ENCODE measurements at places on chromosomes 3 and 15. TPM values are rescaled to one million over a fixed set of nuclear protein-coding genes. Genes with fewer than 3 reads are reported as not detected.

DNA sequence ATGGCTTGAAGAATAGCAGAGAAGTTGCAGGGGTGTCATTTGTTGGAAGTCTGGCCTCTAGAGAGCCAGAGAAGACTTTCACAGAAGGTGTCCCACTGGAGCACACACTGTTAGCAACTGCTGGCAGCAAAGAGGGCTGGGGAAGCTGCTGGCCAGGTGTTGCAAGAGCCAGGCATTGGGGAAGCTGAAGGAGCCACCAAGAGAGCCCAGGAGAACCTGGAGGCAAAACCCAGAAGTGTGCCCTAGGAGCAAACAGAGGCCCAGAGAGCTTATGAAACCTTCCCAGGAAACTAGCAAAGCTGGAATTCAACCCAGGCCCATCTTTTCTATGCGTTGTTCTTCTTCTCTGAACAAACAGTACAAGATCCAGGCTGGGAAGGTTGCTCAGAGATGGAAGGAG, 132.7 kb upstream of the TRIM42 start:
- no peaks in the 10 kb centered on the region for H3K36me3 ChIP-seq
- no peak overlapping the region for H3K27ac ChIP-seq
- H3K4me1 ChIP-seq = no peaks in the 10 kb centered on the region
- DNase-seq = no peak
- no peaks in the 10 kb centered on the region for H3K27me3 ChIP-seq
- no peak overlapping the region for H3K4me3 ChIP-seq

DNA sequence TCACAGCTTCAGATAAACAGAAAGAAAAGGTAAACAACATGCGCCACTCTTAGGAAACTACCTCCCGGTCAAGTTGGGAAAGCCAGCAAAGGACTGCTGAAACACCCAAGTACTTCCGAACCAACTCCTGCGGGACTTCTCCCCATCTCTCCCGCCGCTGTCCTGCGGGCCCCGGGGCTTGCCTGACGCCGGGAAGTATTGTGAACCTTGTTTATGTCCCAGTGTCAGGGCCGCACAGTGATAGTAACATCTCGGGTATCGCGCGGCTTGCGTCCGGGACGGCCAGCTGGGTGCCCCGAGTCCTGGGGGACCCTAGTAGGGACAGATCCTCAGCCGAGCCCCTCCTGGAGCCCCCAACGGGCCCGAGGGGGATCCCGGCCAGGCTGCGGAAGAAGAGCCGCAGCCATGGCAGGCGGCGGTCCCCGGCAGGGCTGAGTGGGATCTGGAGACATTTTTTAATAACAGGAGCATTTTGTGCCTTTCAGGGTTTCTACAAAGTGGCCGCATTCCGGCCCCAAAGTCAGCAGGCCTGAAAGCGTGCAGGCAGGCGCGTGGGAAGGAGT, 756 bp downstream of the CLPX start:
- DNase-seq = peak; percentile 56
- H3K4me3 ChIP-seq = peak overlapping the region; percentile 92
- H3K27ac ChIP-seq = peak overlapping the region; percentile 62
- H3K36me3 ChIP-seq = peaks cover 19% of the 10 kb centered on the region

DNA sequence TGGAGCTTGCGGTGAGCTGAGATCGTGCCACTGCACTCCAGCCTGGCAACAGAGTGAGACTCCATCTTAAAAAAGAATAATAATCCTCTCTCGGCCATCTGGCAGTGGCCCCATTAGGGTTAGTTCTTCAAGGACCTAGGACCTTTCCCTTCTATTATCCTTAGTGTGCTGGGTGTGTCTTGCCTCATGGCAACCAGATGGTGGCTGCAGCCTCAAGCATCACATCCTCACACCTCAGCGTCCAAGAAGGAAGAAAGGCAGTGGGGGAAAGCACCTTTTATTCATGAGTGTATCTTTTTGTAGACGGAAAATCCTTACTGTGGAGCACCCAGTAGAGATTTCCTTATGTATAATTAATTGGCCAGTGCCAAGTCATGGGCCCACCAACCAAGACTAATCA, 42.7 kb upstream of the TFRC start:
- no peak overlapping the region for H3K4me3 ChIP-seq
- H3K27ac ChIP-seq = no peak overlapping the region
- no peaks in the 10 kb centered on the region for H3K4me1 ChIP-seq
- H3K36me3 ChIP-seq = no peaks in the 10 kb centered on the region
- no peaks in the 10 kb centered on the region for H3K27me3 ChIP-seq

- no peak for DNase-seq
- no peak overlapping the region for H3K4me3 ChIP-seq
- H3K27me3 ChIP-seq = no peaks in the 10 kb centered on the region
- H3K4me1 ChIP-seq = no peaks in the 10 kb centered on the region
- H3K27ac ChIP-seq = no peak overlapping the region
These were observed 4.5 kb upstream of the LCTL start for GRCh38 chr15:66570327-66570726.

- H3K27ac ChIP-seq = no peak overlapping the region
- H3K4me3 ChIP-seq = no peak overlapping the region
- no peaks in the 10 kb centered on the region for H3K4me1 ChIP-seq
- peaks cover 13% of the 10 kb centered on the region for H3K36me3 ChIP-seq
These were observed 15.9 kb downstream of the RCN2 start for GRCh38 chr15:76947454-76947853.

GRCh38 chr15:45395943-45396342, 17.6 kb upstream of the GATM start:
- no peak for DNase-seq
- no peaks in the 10 kb centered on the region for H3K4me1 ChIP-seq
- no peaks in the 10 kb centered on the region for H3K36me3 ChIP-seq

GRCh38 chr15:41483519-41483918, 10.2 kb upstream of the ITPKA start:
- no peak overlapping the region for H3K4me3 ChIP-seq
- H3K27ac ChIP-seq = no peak overlapping the region
- peaks cover 44% of the 10 kb centered on the region for H3K36me3 ChIP-seq

DNA sequence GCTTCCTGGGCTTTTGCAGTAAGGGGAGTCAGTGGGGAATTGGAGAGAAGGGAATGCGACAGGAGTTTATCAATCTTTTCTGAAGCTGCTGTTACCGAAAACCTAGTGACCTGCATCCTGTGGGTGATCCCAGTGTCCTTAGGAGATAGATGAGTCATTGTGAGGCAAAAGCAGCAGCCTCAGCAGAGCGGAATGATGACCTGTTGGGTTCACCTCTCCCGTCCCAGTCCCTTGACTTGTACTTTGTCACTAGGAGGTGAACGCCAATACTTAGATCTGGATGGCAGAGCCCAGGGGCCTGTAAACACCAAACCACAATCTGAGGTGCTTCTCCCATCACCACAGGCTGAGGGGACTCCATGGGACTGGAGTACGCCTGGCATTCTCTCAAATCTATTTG, 17.9 kb downstream of the CDAN1 start:
- H3K4me1 ChIP-seq = no peaks in the 10 kb centered on the region
- H3K4me3 ChIP-seq = no peak overlapping the region
- DNase-seq = no peak
- H3K27me3 ChIP-seq = no peaks in the 10 kb centered on the region
- H3K36me3 ChIP-seq = peaks cover 74% of the 10 kb centered on the region

DNA sequence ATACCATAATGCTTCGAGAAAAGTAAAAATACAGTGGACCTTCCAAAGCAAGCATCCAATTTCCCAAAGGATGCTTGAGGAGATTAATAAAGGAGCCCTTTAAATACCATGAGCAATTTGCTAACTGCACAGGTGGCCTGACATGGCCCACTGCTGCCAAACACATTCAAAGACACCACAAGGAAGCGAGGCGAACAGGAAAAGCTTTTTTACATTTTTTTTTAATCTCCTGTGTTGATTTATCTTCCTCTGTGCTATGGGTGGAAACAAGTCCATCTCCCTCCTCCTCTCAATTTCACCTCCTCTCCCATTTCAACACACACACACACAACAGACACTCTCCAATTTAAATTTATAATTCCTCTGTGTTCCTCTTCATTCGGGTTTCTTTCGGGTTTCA, 243.4 kb downstream of the IGSF11 start:
- H3K4me1 ChIP-seq = no peaks in the 10 kb centered on the region
- H3K4me3 ChIP-seq = no peak overlapping the region

- H3K4me1 ChIP-seq = no peaks in the 10 kb centered on the region
- no peak overlapping the region for H3K4me3 ChIP-seq
- H3K27me3 ChIP-seq = no peaks in the 10 kb centered on the region
- DNase-seq = no peak
- no peak overlapping the region for H3K27ac ChIP-seq
These were observed 27.5 kb upstream of the EOMES start for GRCh38 chr3:27749643-27750042.

- no peaks in the 10 kb centered on the region for H3K36me3 ChIP-seq
- no peak overlapping the region for H3K27ac ChIP-seq
- no peak for DNase-seq
- no peak overlapping the region for H3K4me3 ChIP-seq
These were observed 119.9 kb upstream of the CBLB start for GRCh38 chr3:105988540-105989212.

DNA sequence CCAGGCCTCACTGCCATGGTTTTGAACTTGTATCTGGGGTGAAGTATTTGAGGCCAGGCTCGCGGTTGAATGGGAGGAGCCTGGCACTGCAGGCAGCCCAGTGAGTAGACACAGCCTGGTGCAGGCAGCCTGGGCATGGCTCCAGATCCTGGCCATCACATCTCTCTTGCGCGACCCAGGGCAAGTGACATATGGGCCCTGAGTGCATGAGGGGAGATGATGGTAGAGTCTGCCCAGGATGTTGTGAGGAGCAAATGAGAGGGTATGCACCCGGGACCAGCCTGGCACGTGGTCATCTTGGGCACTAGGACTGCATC, 103.5 kb downstream of the TBC1D2B start:
- peak overlapping the region; percentile 54 for H3K27ac ChIP-seq
- DNase-seq = peak; percentile 76
- H3K4me3 ChIP-seq = no peak overlapping the region
- H3K27me3 ChIP-seq = no peaks in the 10 kb centered on the region

DALRD3 gene
- 13.3 TPM for polyA plus RNA-seq

All from heart left ventricle (tissue), 16 donors.